ENCODE measurements at places on chromosomes 12 and 14.

GRCh38 chr12:28090835-28091234, 99.4 kb upstream of the CCDC91 start:
- no peak for DNase-seq

DNA sequence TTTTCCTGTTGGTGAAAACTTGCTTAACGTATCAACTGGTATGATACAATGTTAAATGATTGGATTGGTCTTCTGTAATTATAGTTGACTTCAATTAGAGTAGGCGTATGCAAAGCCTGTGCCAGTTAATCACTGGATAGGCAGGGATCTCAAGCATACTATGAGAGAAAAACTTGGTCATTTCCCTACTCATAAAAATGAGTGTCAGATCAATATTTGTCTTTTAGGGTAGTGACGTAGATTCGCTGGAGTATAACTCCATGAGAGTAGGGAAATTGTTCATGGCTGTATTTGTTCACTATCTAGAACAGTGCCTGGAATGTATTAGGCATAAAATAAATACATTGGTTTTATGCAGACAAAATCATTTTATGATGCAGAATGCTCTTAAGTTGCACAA, 28.6 kb downstream of the NAA30 start:
- no peak for DNase-seq

DNA sequence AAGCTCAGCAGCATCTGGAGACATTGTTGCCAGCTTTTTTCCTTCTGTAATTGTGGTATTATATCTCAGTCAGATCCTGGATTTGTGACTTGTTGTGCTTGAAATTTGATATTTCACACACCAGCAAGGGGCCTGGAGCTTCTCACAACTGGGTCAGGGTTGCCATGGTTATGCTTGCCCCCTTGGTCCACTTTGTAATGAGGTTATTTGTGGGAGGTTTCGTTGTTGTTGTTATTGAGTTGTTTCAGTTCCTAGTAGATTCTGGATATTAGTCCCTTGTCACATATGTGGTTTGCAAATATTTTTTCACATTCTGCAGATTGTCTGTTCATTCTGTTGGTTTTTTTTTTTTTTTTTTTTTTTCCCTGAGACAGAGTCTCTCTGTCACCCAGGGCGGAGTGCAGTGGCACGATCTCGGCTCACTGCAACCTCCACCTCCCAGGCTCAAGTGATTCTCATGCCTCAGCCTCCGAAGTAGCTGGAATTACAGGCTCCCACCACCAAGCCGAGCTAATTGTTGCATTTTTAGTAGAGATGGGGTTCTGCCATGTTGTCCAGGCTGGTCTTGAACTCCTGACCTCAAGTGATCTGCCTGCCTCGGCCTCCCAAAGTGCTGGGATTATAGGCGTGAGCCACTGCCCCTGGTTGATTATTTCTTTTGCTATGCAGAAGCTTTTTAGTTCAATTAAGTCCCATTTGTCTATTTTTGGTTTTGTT, 80.6 kb upstream of the ETV6 start:
- DNase-seq = no peak

GRCh38 chr12:10668526-10668925, 5.3 kb downstream of the STYK1 start:
- no peak for DNase-seq

DNA sequence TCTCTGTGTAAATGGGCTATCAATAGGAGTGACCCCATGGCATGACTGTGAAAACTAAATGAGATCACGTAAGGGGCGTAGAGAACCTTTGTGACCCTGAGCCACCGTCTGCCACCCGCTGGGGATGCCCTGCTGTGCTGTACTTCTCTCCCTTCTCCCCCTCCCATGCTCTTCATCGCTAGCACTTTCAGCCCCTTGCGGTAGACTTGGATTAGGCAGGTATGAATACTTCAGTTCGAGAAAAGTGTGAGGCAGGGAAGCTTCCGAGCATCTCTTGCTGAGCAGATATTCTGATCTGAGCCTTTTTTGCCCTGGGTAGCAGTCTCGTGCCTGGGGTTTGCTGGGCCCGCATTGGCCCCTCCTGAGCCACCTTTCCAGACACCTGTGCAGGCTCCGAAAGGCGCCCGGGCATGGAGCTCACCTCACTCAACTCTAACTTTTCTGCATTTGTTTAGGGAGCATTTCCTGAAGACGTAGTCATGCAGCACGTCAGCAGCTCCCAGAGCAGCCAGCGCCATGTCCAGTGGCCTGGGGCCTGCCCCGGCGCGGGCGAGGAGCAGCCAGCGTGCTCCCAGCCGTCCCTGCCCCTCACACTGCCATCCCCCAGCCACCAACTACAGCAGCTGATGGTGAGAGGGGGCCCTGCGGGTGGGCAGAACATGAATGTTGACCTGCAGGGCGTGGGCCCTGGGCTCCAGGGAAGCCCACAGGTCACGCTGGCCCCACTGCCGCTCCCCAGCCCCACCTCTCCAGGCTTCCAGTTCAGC, 40.4 kb downstream of the DDX51 start:
- DNase-seq = no peak

DNA sequence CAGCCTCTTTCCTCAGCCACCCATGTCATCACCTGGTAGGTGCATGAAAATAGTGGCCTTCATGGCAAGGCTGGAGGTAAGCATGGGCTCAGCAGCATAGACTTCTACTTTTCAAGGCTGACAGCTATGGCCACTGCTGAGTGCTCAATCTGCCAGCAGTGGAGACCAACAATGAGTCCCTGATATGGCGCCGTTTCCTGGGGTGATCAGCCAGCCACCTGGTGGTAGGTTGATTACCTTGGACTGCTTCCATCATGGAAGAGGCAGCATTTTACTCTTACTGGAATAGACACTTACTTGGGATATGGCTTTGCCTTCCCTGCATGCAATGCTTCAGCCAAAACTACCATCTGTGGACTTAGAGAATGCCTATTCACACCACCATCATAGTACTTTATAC, 39.5 kb upstream of the USP44 start:
- DNase-seq = no peak

- DNase-seq = no peak
These were observed 75.6 kb downstream of the MED13L start for GRCh38 chr12:116201908-116202307.

- DNase-seq = no peak
These were observed 189.2 kb upstream of the DIO3 start for GRCh38 chr14:101371799-101372793.

Data from AG09309 (cell line).